ENCODE measurements at places on chromosomes 2 and 18.
A peak's percentile ranks its signal among the peaks of the same experiment; 100 is the strongest.

DNA sequence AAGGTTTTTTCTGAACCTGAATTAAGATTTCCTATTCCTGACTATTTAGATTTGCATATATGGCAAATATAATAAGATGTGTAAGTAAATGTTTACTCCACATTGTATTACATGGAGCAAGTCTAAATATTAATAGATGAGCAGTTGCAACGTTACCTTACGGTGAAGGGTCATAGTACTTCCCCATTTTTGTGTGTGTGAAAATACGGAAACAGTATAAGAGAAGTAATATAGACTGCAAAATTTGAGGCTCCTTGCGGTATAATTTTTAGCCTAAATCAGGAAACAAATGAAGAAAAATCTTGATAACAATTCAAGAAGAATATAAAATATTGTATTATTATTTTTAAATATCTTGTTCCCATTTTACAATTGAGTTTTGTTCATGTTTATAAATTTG is 434.2 kb downstream of the GRB14 start:
- no peak for DNase-seq

DNA sequence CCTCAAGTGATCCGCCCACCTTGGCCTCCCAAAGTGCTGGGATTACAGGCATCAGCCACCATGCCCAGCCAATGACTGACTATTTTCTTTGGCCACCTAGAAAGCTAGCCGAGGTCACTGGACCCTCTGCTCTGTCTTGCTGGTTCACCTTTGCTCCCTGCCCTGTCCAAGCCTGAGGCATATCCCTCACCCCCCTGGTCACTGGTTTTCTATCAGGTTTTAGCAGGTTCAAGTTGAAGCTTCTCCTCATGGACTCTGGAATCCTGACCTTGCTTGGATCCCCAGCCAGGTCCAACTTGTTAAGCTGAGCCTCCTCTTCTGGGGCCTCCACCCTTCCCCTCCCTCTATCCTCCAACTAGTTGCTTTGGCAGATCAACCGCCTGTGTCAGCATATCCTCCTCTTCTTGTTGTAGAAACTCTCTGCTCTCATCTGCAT is 33.4 kb downstream of the PAX8 start:
- no peak for DNase-seq

DNA sequence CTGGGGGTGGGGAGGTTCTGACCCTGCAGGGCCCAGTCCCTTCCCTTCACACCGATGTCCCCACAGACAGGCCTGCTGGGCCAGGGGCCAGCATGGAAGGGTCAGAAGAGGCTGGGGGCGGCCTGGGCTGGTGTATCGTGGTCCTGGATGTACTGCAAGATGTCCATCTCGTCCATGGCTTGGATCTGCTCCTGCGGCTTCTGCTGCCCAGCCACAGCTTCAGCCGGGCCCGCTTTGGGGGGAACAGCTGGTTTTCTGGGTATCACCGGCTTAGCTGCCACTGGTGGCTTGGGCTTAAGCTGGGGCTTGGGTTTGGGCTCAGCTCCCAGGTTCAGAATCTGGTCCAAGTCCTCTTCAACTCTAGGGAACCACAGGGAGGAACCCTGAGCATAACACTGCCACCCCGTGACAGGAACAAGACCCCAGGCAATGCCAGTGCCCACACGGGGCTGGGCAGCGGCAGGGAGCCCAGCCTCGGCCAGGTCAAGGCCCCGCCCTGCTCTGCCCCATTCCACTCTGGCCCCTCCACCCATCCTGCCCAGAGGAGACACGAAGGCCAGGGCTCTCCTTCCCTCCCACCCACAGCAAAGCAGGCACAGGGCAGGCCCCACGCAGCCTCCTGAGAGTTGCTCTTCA is 31.9 kb downstream of the HS1BP3 start:
- DNase-seq = no peak

DNA sequence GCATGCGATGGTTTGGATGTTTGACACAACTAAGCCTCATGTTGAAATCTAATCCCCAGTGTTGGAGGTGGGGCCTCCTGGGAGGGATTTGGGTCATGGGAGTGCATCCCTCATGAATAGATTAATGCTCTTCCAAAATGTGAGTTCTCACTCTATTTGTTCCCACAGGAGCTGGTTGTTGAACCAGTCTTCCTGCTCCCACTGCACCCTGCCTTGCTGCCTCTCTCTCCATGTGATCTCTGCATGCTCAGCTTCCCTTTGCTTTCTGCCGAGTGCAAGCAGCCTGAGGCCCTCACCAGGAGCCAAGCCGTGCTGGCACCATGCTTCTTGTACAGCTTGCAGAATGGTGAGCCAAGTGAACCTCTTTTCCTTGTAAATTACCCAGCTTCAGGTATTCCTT is 206.8 kb downstream of the VAPA start:
- no peak for DNase-seq

GRCh38 chr2:150487537-150488429 is at the start of gene RND3:
TSS of gene RND3 (minus strand) at chr2:150487667. CDS start at chr2:150487417, 250 bp downstream.
- peak; percentile 87 for DNase-seq

DNA sequence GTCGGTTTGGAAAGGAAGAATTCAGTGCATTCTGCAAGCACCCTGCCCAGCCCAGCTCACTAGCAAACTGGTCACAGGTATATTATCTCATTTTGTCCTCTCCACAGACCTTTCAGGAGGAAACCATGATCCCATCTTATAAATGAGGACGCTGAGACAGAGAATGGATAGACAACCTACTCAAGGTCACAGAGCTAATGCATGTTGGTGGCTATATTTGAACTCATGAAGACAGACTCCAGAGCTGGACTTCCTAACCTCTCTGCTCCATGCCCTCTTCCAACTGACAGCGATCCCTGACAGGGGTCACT is 29.5 kb downstream of the SERPINB5 start:
- no peak for DNase-seq

GRCh38 chr2:10232096-10232815 is 70.4 kb upstream of the HPCAL1 start:
- DNase-seq = no peak

DNA sequence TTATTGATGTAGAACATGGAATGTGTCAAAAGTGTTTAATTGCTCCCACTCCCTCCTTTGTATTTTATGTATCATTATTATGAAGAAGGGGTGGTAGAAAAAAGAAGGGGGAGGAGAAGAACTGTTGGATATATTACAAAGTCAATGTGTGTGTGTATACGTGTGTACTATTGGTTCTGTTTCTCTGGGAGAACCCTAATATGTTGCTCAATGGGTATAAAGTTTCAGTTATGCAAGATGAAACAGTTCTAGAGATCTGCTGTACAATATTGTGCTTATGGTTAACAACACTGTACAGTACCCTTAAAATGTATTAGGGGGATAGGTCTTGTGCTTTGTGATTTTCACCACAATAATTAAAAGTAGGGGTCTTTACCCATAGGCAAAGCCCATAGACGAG is 58.1 kb upstream of the ZC3H15 start:
- no peak for DNase-seq

DNA sequence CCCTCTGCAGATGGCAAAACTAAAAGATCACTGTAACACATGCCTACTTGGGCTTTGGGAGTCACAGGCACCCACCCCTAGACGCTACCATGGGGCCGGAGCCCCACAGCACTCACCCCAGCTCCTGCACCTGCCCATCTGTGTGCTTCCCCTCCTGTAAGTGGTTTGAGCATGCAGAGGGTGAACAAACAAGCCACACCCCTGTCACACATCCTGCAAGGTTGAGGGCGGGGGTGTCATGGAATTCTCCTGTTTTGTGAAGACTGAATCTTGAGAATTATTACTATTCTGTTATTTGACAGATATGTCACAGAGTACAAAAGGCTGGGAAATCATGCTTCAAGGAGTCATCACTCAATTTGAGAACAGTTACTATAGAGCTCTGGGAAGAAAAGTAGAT is 60.9 kb downstream of the RFTN2 start:
- DNase-seq = no peak

GRCh38 chr2:40352041-40352702 is 99.7 kb downstream of the SLC8A1 start:
- DNase-seq = no peak

DNA sequence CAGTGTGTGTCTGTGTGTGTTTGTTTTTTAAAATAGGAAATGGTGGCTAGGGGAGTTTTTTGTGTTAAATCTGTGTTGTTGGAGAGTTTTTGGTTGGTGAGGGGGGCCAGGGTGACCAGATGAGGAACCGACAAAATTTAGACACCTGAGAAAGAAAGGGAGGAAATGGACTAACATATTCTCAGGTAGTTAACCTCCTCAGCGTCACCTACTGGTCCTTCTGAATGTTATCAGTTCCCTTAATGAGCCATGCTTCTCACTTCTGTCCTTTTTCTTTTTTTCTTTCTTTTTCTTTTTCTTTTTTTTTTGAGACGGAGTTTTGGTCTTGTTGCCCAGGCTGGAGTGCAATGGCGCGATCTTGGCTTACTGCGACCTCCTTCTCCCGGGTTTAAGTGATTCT is 107.0 kb downstream of the FMNL2 start:
- no peak for DNase-seq

DNA sequence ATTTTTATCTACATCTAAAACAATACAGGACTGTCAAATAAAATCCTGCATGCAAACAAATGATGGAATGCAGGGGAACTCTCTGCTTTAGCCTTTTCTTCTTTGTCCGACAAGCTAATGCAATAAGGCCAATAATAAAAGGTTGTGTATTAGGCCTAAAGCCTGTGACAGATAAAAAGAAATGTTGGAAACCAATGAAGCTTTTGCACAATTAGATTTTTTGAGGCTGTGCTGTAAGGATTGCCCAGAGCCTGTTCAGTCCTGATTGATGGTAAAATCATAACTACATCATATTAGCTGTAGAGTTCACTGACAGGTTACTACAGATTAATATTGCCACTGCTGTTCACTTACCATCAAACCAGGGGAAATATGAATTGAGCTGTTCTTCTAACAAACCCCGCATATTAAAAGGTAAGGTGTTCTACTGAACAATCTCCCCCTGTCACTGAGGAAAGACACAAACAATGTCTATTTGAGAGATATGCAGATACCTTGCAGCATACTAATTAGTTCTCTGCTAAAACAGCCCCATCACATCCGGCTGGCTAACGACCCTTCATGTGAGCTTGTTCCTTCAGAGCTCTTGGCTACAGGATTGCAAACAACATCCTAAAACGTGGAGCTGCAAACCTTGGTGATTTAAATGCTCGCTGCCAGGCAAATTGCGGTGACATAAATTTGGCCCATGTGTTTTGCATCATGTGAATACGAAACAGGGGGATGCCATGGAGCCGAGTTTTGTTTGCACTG is 305.4 kb downstream of the MTX2 start:
- DNase-seq = no peak

- no peak for DNase-seq
Measured at GRCh38 chr18:54161267-54161666, 63.2 kb downstream of the MBD2 start.

DNA sequence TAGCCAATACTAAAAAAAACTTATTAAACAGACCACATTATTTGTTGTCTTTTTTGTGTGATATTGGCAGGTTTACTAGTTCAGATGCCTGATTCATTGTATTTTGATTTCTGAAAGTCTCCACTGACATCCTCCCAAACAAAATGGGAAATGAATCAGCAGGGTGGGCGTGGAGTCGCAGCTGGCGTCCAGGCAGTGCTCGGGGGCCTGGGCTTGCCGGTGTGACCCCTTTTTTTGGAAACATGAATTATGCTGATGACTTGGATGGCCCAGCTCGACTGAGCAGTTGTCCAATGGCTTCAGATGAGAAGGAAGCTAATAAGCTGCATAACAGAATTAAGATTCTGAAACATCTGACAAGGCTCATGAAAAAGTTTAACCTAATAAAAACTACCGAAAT is 1.7 kb upstream of the KCNG2 start:
- DNase-seq = no peak

- no peak for DNase-seq
Measured at GRCh38 chr2:40584432-40584831, 132.5 kb upstream of the SLC8A1 start.

DNA sequence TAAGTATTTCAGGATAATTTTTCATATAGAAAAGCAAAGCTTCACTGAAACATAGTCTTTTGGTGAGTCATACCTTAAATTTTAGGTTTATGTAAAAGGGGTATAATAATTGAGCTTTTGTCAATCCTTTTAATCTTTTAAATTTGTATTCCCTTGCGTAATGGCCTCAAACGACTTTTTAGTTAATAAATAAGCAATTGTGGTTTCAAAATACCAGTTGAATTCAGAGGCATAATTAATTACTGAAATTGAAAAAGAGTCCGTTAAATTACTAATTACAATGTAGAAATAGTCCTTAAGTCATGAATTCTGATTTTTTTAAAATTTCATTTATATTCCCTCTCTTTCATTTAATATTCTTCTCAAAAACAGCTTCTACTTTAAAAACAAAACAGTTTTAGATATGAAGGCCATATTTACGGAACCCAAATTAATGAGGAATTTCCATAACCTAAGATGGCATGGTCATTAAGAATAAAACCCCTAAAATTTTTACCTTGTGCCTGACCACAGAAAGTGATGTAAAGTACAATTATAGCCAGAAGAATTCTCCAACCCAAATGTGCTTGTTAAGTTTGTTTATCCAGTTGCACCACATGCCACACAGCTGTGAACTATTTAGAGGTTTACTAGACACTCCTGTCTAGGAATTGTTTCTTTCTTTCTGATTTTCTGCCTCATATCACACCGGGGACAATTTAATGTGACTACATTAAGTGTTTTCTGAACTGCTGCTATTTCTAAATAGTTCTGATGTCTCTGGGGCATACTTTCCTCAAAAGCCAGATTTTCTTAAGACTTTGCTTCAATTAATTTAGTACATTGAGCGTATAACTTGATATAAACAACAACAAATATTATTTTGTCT is 60.7 kb upstream of the ITGA4 start:
- no peak for DNase-seq

- no peak for DNase-seq
Measured at GRCh38 chr18:44562986-44563385, 117.7 kb upstream of the SETBP1 start.

GRCh38 chr2:27954771-27955383 is 64.3 kb downstream of the BABAM2 start:
- no peak for DNase-seq

GRCh38 chr2:111194835-111195621 is 74.3 kb downstream of the BCL2L11 start:
- DNase-seq = no peak

GRCh38 chr2:1981850-1982249 is 237.5 kb upstream of the PXDN start:
- no peak for DNase-seq

DNA sequence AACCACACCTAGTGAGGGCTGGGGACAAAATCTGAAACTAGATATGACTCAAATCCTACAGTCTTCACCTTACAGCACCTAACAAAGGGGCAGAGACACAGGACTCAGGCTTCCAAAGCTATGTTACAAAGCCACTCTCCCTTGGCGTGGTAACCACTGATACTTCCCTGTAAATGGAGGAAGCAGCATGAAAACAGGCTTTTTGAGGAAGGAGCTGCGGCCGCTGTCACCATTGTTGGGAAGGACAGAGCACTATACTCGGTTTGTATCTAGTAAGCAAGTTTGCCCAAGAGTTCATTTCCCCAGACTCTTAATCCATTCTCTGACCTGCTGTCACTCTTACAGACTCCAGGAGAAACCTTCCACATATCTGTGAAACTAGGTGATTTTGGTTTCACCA is 60.3 kb downstream of the LONRF2 start:
- no peak for DNase-seq

GRCh38 chr2:19894134-19894792 is 7.5 kb downstream of the TTC32 start:
- no peak for DNase-seq

GRCh38 chr2:96347395-96347794 is 11.8 kb downstream of the NCAPH start:
- no peak for DNase-seq

- DNase-seq = no peak
Measured at GRCh38 chr2:220835583-220835982, 736.5 kb downstream of the EPHA4 start.

Data from NCI-H1930 (cell line).